ENCODE measurements at places on chromosomes 2 and 18. TPM values are rescaled to one million over a fixed set of nuclear protein-coding genes. Genes with fewer than 3 reads are reported as not detected.

GATA6 gene
- 36.9 TPM for polyA plus RNA-seq

DNA sequence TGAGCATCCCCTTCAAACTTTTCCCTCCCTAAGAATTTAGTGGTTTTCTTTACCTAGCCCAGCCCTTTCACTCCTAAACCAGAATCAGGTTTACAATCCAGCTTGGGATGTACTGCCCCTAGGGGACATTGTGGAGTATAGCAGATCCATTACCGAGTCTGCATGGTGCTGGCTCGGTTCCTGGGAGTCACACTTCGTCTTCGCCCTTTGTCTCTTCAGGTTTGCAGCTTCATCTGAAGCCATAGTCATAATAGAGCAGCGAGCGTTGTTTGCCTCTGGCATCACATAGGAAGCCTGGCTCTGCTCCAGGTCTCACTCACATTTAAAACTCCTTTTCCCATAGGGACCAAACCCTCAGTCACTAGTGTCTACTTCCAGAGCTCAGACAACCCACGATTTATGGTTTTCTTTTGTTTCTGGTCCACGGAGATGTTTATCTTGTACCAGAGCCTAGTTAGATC, 16.8 kb upstream of the LYPD6 start:
- DNase-seq: peak; percentile 88

- DNase-seq: peak; percentile 24
Measured at GRCh38 chr2:30915486-30915885, 108.2 kb upstream of the CAPN13 start.

- peak; percentile 88 for DNase-seq
Measured at GRCh38 chr18:80145196-80145804, 36.2 kb downstream of the ADNP2 start.

GRCh38 chr2:110828330-110828729, 96.0 kb downstream of the ACOXL start:
- DNase-seq: no peak

DNA sequence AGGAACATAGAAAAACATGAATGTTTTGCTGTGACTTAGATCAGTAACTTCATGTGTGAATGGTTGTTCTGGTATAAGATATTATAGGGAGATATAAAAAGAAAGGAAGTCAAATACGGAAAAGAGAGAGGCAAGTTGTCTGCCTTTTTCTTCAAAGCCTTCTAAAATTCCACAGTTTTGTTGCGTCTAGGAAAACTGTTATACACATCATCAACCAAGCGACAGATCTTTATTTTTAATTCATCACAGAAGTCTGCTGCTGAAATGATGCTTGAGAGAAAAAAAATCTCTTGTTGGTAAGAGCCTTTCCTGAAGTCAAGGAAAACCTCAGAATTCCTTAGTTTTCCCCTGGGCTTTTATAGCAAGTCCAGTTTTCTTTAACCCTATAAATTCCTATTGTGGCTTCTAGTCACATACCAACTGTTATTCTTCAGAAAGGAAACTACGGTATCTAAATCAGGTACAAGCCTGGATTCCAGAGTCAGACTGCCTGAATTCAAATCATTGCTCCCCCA, 36.3 kb upstream of the TANC1 start:
- DNase-seq: no peak

DNA sequence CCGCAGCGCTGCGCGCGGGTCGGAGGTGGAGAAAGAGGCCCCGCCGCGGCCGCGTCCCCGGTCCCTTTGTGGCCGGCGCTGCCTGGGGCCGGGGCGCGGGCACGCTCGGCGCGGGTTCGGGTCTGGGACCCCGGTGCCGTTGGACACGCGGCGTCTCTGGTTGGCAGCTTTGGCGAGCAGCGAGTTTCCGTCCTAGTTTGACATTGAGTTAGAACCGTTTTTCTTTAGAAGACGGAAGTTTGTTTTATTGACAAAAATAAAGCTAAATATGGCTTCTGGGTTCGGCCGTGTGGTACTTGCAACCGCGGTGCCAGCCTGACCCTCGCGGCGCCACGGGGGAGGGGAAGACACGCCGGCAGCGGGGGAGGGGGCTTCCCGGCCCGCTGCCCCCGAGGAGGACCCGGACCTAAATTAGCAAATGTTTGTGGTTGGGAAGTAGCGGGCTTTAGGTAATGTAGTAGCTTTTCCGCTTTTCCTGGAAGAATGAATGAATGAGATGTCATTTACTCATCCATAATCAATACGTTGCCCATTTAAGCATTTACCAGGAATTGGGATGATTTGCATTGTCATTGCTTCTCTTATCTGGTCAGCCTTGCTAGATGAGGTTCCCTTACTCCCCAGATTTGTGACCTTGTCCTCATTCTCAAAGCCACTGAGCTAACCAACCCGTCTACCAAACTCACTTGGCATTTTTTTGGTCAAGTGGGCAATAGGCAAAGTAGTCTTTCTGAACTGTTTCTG, 530 bp downstream of the GALNT1 start:
- peak; percentile 59 for DNase-seq

Data from small intestine (tissue), 16 donors.